ENCODE measurements at places on chromosomes 5 and 9.

- no peak for DNase-seq
These were observed 64.5 kb downstream of the C9orf152 start for GRCh38 chr9:110143485-110143884.

GRCh38 chr9:15205632-15206420 is 101.2 kb downstream of the TTC39B start:
- DNase-seq, result no peak

- DNase-seq, result no peak
These were observed 109.6 kb upstream of the MOCS2 start for GRCh38 chr5:53219174-53219573.

DNA sequence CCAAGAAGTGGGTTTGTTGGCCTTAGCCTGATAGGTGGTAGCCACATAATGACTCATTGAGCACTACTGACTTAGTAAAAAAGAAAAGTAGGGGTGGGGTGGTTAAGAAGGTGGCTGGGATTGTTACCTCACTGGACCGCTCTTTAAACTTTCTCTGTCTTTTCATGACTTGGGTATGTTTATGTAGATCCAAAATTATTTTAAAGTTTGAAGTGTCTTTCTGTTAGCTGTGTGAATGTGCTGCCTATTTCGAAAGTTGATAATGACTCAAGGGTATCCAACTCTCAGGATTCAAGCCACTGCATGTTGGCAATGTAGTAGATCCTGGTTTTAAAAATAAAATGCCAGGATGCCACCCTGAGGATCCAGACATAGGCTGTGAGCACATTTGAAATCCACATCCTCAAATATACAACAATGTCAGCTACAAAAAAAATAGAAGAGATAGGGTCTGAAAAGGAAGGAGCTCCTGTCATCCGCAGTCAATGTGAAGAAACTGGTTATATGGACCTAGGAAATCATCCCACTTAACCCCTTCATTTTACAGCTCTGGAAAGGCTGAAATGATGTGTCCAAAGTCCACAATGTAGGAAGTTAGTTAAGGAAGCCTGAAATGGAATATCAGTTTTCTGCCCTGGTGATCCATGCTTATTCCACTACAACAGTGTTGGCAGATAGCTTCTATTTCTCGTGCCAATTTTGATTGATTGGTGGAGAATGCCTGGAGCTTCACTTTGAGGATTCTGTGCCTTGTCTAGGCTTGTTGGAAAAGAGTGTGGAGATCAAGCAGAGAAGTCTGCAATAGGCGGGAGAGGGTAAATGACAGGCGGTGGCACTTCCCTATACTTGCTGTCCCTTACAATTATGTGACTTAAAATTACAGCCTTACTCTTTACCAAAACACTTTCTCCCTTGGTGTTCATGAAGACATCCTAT is 23.4 kb downstream of the ZNF462 start:
- no peak for DNase-seq

DNA sequence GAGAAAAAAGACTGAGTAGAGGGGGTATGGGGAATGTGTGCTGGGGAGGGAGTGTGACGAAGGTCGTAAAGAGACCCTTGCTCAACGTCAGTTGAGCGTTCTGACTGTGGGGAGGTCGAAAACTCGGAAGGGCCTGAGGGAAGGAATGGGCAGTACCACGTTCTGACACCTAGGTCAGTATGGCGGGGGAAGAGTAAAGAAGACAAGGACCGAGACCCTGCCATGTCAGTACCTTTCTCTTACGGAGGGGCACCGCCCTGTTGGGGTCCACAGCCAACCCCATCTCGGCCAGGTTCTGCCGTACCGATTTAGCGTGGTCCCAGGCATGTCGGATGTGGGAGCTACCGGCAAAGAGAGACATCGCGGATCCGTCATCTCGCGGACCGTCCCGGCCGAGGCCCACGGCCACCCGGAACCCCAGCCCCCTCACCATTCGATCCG is 375 bp downstream of the NOP16 start:
- DNase-seq, result no peak

DNA sequence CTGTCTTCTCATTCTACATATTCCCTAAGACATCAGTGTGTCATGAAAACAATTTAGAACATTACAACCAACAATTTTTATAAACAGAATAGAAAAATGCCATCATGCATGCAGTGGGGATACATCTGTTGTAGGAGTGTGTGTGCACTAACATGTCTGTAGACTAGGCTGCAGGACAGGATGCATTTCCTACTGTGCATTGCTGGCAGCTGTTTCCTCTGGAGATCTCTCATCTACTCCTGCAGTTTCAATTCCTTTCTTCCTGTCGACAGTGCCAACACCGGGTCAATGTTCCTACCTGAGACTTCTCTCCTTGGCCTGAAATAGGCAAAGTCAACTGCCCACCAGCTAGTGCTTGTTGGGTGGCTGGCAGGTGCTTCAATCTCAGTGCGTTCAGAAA is 69.8 kb downstream of the ANKH start:
- DNase-seq, result no peak

GRCh38 chr9:134597957-134598883 is 43.4 kb upstream of the COL5A1 start:
- DNase-seq, result no peak

- DNase-seq, result peak; percentile 5
These were observed 21.0 kb upstream of the ERCC6L2 start for GRCh38 chr9:95854386-95855020.

DNA sequence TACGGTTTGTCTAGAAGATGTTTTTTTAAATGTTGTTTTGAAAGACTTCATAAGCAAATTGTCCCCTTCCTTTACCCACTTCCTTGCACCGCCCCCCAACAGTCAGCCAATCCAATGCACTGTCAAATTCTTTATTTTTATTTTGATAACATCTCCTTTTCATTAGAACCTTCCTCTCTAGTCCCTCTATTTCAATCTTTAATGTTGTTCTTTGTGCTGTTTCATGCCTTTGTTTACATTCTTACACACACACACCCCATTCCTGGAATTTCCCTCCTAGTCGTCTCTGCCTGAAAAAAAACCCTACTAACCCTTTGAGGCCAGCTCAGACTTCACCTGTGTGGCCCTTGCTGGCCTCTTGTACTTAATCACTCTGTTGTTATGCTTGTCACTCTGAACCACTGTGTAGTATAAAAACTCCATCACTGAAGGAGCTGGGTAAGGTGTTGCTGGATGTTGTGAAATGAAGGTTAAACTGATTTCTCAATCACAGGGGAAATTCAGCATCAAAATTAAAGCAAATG is 133.4 kb downstream of the UGCG start:
- no peak for DNase-seq

DNA sequence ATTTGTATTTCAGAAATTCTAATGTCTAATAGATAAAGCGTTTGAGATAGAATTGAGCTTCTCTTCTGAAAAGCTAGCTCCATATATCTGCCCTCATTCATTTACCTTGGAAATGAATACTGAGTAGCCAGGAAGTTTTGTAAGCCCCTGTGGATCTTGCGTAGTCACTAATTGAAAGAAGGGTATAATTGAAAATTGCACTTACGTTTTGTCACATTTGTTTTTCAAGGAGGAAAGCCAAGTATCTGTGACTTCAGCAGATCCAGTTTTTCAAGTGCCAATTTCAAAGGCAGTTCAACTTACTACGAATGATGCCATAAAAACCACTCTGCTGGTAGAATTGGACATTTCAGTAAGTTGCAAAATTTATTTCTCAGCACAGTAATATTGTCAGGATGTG is 14.0 kb downstream of the MTRR start:
- no peak for DNase-seq

GRCh38 chr5:65721050-65721719 is 724 bp downstream of the SGTB start:
- peak; percentile 44 for DNase-seq

DNA sequence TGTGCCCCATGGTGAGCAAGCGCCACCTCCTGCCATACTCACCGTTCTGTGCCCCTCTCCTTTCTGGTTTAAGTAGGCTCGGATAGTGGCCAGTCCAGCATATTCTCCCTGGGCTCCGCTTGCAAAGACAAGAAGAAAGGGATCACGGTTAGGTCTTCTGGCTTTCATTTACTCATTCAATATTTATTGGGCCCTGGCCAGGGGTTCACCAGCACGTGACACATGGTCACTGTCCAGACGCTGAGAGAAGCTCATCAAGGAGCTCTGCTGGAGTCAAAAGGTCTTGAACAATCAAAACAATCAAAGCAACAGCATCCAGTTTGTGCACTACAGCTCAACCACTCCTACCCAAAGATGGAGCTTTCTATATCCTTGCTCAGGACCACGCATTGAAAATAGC is 80.2 kb downstream of the GLDC start:
- no peak for DNase-seq

GRCh38 chr5:134142052-134142451 is 27.6 kb downstream of the TCF7 start:
- DNase-seq, result no peak

DNA sequence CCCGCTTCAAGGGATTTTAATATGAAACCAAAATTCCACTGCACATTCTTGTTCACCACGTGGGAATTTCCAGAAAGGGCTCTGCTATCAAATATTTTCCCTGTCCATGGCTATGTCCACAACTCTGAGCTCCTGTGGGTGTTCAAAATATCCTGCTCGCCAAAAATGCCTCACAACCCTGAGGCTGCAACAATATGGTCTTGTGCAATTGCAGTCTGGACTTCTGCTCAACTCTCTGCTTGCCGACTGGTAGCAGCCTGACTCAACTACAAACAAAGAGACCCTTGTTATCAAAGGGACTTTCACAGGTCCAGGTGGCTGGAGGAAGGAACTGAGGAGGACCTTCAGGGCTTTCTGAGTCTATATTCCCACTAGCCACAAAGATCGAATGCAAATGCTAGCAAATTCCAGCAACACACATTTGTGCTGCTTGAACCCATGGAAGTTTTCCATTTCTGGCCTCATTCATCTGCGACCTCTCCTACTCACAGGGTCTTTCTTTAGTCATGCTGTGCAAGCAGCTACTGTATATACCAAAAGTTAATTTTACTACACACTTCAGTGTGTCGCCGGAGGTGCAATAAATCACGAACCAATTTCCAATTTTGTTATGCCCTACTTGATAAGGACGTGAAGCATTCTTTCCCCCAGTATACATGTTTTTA is 169.2 kb upstream of the SLC30A5 start:
- DNase-seq, result no peak

- DNase-seq, result no peak
These were observed 1.1 kb downstream of the LCN1 start for GRCh38 chr9:135522137-135522877.

GRCh38 chr5:127834554-127834953 is 131.4 kb downstream of the CCDC192 start:
- DNase-seq, result no peak

DNA sequence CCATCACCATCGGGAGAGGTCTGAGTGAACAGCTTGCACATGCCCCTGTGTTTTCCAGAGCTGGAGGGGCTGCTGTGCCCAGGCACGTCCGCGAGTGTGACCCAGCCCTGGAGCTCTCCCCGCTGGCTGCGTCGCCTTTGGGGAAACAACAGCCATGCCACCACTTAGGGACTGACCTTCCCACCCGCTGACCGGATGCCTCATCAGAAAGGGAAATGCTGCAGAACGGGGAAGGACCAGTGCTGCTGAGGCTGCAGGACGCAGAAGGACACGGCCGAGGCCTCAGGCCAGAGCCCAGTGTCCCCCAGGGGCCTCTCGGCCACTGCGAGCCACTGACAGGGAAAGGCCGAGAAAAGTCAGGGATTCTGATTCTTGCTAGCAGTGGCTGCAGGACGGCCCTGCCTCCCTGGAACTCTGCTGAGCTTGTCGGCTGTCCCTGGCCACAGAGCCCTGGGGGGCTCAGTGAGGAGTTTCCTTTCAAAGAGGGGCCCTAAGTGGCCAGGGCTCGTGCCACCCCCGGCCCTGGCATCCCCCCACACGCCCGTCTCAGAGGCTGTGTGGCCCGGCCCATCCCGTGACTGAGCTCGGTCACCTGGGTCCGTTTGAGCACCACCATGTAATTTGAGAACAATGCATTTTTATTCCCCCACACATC is 130.8 kb downstream of the ZNF354C start:
- DNase-seq, result no peak

DNA sequence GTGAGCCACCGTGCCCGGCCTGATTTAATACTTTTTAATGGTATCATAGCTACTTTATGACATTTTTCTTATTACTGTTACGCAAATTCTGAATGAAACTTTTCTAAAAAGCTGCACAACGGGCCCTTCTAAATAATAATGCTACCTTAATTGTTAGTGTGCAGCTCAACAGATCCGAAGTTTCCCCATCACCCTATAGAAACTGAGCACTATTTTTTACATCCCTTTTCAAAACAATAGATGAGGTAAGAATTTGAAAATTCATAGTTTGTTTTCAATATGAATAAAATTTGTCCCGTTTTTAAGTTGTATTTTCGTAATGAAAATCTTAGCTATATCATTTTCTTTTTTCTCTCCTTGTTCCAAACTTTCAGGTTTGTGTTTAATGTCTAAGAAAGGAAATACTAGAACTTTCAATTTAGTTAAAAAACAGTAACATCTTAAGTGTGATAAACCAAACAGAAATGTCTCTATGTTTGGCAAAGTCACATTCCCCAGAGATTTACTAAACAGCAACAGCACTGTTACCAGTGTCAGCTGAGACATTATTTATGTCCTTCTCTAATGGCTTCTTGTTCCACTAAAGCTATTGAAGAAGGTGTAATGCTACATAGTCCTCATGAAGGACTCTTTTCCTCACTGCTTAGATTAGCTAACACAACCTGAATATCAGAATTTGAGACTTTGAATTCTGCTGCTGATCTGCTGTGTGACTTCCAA is 22.9 kb downstream of the KIF2A start:
- no peak for DNase-seq

- no peak for DNase-seq
These were observed 264.6 kb downstream of the NDUFS4 start for GRCh38 chr5:53825016-53825415.

GRCh38 chr9:16754662-16755061 is 115.8 kb downstream of the BNC2 start:
- no peak for DNase-seq

GRCh38 chr5:97528941-97529340 is 345.9 kb upstream of the RIOK2 start:
- peak; percentile 10 for DNase-seq

Measured in NCI-H446 treated with DMSO at 0.1 percent for 48 hours (cell line).